Activated CD4-positive, alpha-beta T cell treated with anti-CD3 and anti-CD28 coated beads, Interleukin-2, Interleukin-4, amounts not matched to agents 100 ng/mL and 50 ng/mL, durations not matched to agents 16 hours and 8 hours (primary cell): ENCODE measurements at places on chromosomes 1 and 21.

DNA sequence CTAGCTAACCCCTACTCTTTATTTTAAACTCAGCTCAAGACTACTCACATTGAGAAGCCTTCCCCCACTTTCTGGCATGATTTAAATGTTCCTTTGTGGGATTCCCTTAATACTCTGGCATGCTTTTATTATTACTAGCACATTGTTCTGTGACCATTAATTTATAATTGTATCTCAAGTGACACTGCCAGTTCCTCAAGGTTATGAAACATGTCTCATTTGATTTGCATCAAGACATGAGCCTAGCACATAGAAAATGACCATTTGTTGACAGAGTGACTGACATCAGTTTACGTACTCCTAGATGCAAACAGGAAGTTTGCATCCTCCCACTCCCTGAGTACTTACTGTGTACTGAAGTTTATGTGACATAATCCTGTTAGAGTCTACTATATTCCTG lies 15.2 kb downstream of the RGS4 start:
- no peak for DNase-seq

- no peak for DNase-seq
Observed at GRCh38 chr1:107175102-107175909, 34.5 kb downstream of the NTNG1 start.

GRCh38 chr1:32898056-32898455 lies 3.1 kb downstream of the TMEM54 start:
- no peak for DNase-seq

DNA sequence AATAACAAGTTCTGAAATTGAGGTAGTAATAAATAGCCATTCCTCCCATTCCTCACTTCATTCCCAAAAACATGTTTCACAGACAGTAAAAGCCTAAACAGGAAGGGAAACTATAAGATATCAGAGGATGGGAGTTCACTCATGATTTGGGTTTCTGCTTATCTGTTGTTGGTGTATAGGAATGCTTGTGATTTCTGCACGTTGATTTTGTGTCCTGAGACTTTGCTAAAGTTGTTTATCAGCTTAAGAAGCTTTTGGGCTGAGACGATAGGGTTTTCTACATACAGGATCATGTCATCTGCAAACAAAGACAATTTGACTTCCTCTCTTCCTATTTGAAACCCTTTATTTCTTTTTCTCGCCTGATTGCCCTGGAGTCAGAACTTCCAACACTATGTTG lies 26.0 kb upstream of the POFUT2 start:
- no peak for DNase-seq

GRCh38 chr1:245558069-245558468 lies 403.3 kb downstream of the KIF26B start:
- no peak for DNase-seq

DNA sequence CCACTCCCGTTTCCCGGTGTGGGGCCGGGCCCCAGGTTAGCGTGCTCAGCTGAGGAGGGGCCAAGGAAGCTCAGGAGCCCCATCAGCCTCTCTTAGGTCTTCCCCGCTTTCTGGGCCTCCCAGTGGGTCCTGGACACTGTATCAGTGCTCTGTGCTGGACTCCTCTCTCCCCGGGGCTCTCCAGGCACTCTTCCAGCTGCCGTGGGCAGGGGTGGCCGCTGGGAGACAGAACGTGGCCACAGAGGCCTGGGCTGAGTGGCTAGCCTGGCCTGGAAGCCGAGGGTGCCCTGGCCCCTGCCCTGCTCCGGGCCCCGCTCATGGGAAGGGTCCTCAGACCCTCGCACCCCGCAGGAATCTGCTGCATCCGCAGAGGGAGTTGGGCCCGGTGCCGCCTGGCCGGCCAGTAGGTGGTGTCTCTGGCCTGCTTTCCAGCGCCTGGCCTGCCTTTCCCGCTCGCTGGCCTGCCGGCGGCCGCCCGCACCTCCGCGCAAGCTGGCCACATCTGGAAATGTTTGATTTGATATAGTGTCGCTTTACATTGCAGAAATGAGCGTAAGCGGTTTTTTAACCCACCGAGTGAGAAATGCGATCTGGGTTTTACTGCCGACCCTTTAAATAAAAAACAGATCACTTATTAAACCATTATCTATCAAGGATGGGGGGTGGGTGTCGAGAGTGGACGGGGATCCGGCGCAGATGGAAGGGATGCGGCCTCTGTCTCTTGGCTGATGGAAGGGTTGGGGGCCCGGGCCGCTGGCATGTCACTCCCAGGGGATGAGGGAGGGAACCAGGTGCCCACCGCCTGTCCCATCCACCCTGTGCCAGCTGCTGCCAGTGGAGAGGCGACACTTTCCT lies 74.4 kb upstream of the TTC34 start:
- no peak for DNase-seq

DNA sequence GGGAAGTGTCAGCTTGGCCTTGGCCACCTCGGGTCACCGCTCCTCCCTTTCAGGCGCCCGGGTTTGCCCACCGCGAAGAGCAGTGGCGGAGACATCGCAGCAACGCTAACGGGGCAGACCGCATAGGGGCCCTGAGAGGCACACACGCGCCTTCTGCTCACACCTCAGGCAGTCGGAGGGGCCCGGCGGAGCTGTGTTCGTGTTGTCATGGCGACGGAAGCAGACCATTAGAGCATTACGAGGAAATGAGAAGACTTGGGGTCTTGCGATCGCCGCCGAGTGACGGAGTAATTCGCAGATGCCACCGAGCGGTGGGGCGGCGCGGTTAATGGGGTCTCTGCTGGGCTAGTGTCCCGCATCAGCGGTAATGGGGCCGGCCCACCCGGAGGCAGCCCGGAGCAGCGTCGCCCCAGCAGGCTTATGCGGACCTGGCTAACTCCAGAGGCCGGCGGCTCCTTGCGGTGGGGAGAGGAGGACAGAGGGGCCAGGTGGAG lies 144.1 kb downstream of the TNR start:
- no peak for DNase-seq

GRCh38 chr1:156281281-156281680 lies 1.3 kb downstream of the SMG5 start:
- DNase-seq: peak; percentile 53

DNA sequence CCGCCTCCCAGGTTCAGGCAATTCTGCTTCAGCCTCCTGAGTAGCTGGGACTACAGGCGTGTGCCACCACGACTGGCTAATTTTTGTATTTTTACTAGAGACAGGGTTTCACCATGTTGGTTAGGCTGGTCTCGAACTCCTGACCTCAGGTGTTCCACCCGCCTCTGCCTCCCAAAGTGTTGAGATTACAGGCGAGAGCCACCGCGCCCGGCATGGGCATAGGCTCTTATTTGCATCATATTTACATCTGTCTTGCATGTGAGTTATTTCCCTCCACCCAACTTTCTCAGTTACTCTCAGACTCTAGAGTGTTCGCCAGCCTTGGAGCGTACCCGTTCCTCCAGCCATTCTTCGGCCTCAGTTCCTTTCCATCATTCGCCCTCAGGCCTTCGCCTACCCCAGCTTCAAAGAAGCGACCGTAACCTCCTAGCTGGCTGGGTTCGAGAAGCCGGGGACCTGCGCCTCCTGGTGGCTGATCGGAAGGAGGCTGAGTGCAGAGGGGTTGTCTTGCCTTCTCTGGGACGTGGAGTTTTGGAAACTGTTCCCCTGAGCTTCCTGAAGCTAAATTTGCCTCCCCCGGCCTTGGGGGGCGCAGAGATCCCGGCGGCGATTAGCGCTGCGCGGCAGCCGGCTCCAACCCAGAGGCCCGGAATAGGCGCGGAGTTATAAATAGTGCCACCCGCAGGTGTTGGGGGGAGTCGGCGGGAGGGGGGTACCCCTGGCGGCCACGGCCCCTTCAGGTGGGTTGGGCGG lies 3.6 kb upstream of the ZBTB7B start:
- peak; percentile 86 for DNase-seq

DNA sequence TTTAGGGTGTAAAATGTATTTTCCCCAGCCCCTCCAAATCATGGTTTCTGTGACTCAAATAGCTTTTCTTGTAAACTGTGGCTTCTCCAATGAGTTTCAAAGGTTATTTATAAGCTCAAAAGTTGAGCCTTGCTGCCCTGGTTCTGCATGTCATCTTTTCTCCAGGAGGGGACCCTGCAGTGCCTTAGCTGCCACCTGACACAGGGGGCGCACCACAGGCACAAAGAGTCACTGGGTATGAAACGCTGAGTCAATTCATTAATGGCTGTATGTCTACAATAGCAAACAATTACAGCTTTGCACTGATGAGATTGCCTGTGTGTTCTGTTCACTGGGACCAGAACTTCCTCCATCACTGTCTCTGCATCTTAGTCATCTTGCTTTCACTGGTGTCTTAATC lies 100.8 kb downstream of the PCP4 start:
- DNase-seq: no peak

DNA sequence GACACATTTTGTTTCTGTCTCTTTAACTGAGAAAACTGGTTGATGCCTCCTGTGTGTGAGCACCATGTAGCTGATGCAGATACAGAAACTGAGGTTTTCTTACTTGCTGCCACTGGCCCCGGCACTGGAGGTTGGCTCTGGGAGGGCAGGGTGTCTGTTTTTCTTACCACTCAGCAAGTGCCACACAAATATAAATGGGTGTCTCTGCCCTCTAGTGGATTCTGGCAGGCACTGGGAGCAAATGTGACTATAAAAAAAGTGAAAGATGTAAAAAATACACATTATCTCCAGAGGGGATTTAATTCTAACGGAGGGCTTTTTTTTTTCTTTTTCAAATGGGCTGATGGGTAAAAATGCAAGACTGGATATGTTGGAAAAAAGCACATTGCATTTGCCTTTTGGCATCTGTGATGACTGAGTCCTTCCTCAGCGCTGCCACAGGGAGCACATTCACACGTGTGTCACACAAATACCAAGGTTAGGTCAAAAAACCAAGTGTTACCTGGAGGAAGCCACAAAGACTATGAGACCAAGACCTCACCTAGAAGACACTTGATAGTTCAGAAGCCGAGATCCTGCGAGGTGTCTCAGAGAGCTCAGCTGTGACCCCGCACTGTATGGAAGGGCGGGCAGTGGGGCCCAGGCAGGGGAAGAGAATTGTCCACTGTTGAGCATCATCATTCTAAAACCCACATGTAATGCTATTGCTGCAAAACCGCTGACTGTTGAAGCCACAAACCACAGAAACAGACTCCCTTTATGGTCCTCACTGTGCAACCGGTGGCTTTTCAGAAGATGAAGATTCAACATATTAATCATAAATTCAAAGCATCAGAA lies 18.9 kb downstream of the PGBD2 start:
- DNase-seq: peak; percentile 80
